ENCODE measurements at places on chromosomes 16 and 17. TPM values are rescaled to one million over a fixed set of nuclear protein-coding genes. Genes with fewer than 3 reads are reported as not detected.

Gene SOX9
- total RNA-seq = 8.5 TPM

Gene NPW
- not detected for total RNA-seq

Gene RNF112
- 1.5 TPM for total RNA-seq

Gene PRR35
- total RNA-seq = not detected

Gene TEX19
- 1.9 TPM for total RNA-seq

Gene CDH1
- total RNA-seq = not detected

Gene AHSP
- not detected for total RNA-seq

Gene MMP2
- total RNA-seq = 0.51 TPM

Gene HOXB6
- 5.4 TPM for total RNA-seq

Gene C16orf95
- 50.3 TPM for total RNA-seq

Gene CHST5
- not detected for total RNA-seq

Gene CD79B
- not detected for total RNA-seq

Gene MYH8
- not detected for total RNA-seq

Gene TP53TG3F
- not detected for total RNA-seq

Gene CLEC19A
- total RNA-seq = not detected

Gene SLC38A8
- not detected for total RNA-seq

Gene OR3A2
- not detected for total RNA-seq

Gene RASL10B
- total RNA-seq = not detected

Gene TBC1D3H
- total RNA-seq = not detected

Gene CCNF
- total RNA-seq = 40.3 TPM

Gene HOXB5
- total RNA-seq = not detected

Gene HBA1
- not detected for total RNA-seq

Gene SCN4A
- total RNA-seq = 0.37 TPM

Gene KRTAP4-4
- not detected for total RNA-seq

Gene KRTAP4-7
- not detected for total RNA-seq

Gene CNGB1
- 0.20 TPM for total RNA-seq

Gene PRSS33
- not detected for total RNA-seq

Gene CDH5
- total RNA-seq = not detected

Gene HIC1
- not detected for total RNA-seq

Gene FNDC8
- total RNA-seq = not detected

Gene TLCD3B
- total RNA-seq = 3.4 TPM

Gene DNAAF8
- total RNA-seq = 5.4 TPM

Measured in Caki2 (cell line).